ENCODE measurements at places on chromosomes 1 and 21. TPM values are rescaled to one million over a fixed set of nuclear protein-coding genes. Genes with fewer than 3 reads are reported as not detected.

Gene CR1L
- total RNA-seq: not detected

Gene FTCD
- total RNA-seq: 1.9 TPM

Gene AADACL3
- not detected for total RNA-seq

Gene SLFNL1
- total RNA-seq: 0.22 TPM

Gene AKR7A3
- not detected for total RNA-seq

Measured in Right ventricle myocardium superior (tissue), 1 donor.